ENCODE measurements at places on chromosomes 13 and 19.

GRCh38 chr19:53992211-53992610, 774 bp downstream of the CACNG6 start:
- no peak for DNase-seq

DNA sequence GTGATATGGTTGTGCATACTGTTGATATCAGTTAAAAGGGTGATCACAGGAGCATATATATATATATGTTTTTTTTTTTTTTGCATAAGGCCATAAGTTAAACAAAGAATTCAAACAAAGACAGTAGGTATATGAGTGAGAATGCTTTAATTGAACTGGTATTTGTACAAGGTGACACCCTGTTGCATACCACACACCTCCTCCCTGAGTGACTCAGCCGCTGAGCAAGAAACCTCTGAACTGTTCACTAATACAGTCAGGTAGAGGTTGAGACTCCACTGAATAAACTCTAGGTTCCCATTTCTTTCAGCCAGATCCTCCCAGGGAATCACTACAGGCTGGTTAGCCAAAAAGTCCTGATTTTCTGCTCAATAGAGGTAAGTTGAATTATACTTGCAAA, at the start of gene SCEL:
Gene SCEL (plus strand): TSS at position 259 of the 400 bp plus-strand sequence. CDS start 20,170 bp downstream, outside the sequence.
- DNase-seq, result no peak

GRCh38 chr19:14661372-14661924, 13.2 kb downstream of the ADGRE3 start:
- DNase-seq, result no peak

DNA sequence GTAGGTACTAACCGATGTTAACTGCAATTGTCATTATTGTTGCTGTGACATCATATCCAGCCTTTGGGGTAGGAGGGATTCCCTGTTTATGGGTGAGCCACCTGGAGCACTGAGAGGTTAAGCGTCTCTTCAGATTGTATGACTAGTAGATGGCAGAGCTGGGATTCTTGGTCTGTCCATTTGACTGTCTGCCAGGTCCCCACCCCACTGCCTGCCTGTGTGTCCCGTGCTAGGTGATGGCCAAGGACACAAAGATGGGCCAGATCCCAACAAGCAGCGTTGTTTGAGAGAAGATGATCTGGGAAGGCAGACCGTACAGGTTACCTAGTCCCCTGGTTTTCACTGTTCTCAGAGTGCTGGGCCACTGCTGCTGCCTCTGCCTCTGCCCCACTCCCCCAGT, 16.6 kb downstream of the PPP2R1A start:
- DNase-seq, result no peak

GRCh38 chr13:71115301-71115700, 751.7 kb downstream of the DACH1 start:
- no peak for DNase-seq

- peak; percentile 46 for DNase-seq
These were observed 5.5 kb upstream of the EMP3 start for GRCh38 chr19:48319647-48320541.

DNA sequence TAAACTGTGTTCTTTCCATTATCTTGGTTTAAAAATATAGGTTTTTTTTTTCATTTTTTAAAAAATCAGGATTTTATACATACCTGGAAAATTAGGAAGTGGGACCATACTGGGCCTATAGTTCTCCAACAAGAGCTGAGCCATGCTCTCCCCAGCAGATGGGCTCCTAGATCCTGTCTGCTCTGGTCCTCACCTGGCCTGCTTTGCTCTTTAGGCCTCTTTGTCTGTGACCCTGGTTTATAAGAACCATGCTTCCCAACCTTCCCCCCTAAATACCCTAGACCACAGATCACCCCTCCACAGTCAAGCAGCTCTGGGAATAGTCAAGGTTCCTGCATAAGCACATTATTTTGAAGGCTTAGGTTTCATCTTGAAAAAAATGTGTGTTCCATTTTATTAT, 185.0 kb upstream of the TSHZ3 start:
- no peak for DNase-seq

DNA sequence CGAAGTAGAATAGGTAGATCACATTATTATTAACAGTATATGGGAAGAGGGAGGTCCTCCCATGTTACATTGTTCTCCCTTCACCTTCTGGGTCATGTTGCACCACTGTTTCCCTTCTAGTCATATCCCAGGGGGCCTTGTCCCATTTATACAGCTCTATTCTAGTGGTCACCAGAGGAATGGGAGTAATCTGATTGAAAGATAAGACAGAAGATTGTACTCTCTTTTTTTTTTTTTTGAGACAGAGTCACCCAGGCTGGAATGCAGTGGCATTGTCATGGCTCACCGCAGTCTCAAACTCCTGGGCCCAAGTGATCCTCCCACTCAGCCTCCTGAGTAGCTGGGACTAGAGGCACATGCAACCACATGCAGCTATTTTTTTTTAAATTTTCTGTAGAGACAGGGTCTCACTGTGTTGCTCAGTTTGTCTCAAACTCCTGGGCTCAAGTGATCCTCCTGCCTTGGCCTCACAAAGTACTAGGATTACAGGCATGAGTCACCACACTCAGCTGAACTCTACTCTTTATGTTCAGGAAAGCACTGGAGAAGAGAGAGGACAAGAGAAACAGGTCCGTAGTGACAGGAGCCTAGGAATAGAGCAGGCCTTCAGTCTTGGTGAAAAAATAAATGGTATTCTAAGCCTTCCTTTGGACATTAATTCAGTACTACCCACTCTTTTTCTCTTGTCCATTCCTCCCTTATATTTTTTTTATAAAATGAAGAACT, 4.3 kb upstream of the ZNF529 start:
- no peak for DNase-seq

DNA sequence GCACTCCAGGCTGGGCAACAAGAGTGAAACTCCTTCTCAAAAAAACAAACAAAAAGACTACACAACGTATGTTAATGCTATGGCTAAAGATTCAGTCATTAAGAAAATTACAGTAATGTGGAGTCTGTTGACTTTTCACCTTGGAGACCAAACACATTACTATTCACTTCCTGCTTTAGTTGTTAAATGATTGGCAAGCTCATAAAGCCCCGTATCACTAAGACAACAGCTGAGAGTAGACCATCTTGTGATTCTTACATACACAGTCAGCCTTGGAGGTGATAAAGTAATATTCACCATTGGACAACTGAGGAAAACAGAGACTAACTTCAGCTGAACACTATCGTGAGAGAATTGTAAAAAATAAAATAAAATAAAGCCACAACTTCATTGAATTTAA, 86.5 kb downstream of the KCTD12 start:
- DNase-seq, result no peak

- no peak for DNase-seq
These were observed 26.3 kb downstream of the EPS15L1 start for GRCh38 chr19:16445238-16446107.

GRCh38 chr19:18846862-18847548, 15.2 kb downstream of the UPF1 start:
- peak; percentile 68 for DNase-seq

GRCh38 chr13:38830442-38831045, 143.7 kb downstream of the FREM2 start:
- no peak for DNase-seq

DNA sequence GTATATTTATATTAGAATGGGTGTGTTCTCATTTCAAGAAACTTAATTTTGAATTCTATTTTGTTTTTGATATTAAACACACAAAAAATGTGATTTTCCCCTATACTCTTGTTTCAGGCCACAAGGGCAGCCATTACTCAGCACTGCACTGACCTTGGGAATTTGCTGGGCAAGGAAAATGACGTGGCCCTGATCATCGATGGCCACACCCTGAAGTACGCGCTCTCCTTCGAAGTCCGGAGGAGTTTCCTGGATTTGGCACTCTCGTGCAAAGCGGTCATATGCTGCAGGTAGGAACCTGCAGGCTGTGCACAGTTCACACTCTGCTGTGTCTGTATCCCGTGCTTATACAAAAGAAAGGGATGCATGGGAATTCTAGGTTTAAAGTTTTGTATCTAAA, 327.3 kb downstream of the ATP8A2 start:
- no peak for DNase-seq

GRCh38 chr13:43916828-43917227, 37.1 kb downstream of the LACC1 start:
- DNase-seq, result no peak

GRCh38 chr19:33194886-33195644, 935 bp downstream of the LRP3 start:
- no peak for DNase-seq

DNA sequence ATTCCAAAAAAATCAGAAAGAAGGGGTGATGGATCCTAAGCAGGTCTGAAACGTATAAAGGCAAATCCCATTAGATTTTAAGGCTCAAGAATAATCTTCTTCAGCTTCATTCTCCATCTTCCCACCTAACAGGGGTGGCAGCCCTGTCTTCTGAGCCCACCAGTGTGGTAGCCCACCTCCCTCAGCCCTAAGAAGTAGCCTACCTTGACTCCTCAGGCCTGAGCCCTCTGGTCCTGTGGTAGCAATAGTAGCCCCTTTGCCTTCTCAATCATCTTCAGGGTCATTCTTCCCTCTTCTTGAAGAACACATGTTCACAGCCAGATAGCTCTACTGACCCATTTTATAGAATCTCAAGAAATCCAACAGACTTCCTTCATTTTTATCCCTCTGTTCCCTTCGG, 33.7 kb downstream of the N4BP2L2 start:
- no peak for DNase-seq

DNA sequence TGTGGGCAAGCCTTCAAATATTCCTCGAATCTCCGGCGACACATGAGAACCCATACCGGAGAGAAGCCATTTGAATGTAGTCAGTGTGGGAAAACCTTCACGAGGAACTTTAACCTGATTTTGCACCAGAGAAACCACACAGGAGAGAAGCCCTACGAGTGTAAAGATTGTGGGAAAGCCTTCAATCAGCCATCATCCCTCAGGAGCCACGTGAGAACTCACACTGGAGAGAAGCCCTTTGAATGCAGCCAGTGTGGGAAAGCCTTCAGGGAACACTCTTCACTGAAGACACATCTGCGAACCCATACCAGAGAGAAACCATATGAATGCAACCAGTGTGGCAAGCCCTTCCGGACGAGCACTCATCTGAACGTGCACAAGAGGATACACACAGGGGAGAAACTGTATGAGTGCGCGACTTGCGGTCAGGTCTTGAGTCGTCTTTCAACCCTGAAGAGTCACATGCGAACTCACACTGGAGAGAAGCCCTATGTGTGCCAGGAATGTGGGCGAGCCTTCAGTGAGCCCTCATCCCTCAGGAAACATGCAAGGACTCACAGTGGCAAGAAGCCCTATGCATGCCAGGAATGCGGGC, 28.8 kb downstream of the ZNF333 start:
- DNase-seq, result no peak

GRCh38 chr19:30649934-30650614, 277.9 kb downstream of the ZNF536 start:
- no peak for DNase-seq

DNA sequence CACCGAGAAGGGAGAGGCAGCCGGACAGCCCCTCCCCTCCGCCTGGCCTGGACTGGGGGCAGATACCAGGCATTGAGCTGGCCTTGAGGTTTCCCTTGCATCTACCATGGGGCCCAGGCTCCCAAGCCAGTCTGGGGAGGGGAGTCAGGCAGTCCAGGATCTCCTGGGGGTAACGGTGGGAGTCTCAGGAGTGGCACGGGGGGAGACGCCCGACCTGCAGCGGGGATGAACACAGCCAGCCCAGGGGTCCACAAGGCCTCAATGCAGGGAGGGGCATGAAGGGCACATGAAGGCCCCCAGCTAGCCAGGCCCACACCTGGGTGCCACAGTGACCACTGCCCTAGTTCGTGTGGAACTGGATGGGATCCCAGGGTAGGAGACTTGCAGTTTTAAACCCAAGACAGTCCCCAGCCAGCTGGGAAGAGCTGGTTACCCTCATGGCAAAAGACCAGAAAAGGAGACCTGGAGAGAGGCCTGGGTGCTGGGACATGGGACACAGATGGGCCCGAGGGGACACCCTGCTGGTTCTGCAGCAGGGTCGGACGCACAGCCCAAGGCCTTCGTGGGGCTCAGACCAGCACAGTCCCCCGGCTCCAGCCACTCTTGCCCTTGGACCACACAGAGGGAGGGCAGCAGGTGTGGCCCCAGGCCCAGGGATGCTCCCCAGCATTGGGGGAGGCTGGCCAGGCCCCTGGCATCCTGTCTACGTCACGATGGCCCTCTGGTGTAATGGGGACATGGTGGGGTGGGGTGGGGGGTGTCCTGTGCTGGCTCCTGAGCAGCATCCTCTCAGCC, 4.6 kb upstream of the UQCR11 start:
- no peak for DNase-seq

DNA sequence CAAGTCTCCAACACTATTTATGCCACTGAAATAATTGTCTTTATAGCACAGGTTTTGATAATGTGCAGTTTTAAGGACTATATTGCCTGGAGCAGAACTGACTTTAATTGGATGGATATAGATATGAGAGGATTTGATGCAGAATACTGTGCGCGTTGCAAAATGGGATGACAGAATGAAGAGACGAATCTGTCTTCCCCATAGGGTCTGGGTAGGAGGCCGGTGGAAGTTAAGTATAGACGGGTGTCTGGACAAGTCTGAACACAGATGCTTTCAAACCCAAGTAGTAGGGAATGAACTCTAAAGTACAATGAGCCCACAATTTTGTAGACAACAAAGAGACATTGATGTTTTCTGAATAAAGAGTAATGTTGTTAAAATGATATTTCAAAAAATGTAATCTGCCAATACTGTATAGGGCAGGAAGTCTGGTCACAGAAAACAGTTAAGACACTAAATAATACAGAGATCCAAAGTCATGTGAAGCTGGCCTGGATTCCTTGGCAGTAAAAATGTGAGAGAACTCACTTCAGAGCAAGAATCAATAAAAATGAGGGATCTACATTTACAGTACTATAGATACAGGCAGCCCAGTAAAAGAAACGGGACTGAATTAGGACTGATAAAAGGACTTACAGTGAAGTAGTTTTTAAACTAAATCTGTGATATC, 125.5 kb downstream of the ENOX1 start:
- DNase-seq, result no peak

GRCh38 chr19:42122691-42123607, 9.3 kb downstream of the POU2F2 start:
- DNase-seq, result no peak

- no peak for DNase-seq
These were observed 85.7 kb downstream of the NUFIP1 start for GRCh38 chr13:44903574-44903985.

DNA sequence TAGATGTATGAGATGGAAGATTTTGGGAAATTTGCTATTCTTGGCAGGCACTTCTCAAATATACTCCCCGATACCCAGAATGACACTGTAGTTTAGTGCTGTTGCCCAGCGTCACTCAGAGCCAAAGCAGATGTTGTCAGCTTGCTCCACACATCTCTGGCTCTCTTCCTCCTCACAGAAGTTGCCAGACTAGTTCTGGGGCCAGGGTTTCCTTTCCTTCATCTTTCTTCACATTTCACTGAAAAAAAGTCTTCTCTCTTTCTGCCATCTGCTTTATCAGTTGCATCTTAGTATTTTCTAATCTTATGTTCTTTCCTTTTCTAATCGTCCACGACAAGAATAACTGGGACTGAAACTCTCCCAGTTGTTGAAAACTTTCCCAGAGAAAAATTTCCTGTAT, 251.4 kb downstream of the RGCC start:
- DNase-seq, result no peak
